GM23338 (cell line): ENCODE measurements at places on chromosomes 4 and X. TPM values are rescaled to one million over a fixed set of nuclear protein-coding genes. Genes with fewer than 3 reads are reported as not detected.
A peak's percentile ranks its signal among the peaks of the same experiment; 100 is the strongest.

- DNase-seq = no peak
Measured at GRCh38 chrX:38774249-38774648, 27.0 kb upstream of the MID1IP1 start.

- DNase-seq = no peak
Measured at GRCh38 chrX:121160987-121161386, 113.6 kb downstream of the GLUD2 start.

DNA sequence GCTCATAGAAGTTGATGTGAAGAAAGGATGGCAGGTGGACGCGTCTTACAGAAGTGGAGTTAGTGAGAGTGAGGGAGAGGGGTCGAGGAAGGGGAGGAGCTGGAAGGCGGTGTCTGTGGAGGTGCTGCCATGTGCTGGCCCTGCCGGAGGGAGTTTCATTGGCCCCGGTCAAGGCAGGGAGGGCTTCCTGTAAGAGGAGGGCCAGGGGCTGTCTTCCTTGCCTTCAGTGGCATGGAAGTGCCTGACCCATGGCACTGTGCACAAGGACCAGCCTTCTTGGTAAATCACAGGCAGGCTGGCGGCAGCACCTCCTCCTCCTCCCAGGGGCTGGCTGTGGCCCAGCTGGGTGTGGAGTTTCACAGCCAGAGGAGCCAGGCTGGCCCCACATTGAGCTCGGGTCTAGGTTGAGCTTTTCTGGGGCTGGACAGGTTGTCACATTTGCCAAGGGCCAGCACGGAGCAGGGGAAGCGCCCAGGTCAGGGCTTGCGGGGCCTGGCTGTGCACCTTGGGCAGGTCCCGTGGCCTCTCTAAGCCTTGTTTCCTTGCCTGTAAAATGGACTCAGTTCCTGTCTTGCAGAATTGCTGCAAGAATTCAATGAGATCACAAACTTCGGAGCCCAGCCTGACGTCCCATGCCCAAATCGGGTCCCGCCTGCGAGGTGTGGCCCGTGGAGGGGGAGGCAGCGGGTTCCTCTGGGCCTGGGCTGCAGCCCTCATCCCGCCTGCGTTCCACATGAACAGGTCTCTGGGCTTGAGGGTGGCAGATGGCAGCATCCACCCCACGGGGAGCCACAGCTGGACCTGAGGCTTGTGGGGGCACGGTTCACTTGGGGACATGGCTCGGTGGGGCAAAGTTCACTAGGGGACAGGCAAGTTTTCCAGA is 7.0 kb downstream of the HTRA3 start:
- no peak for DNase-seq

DNA sequence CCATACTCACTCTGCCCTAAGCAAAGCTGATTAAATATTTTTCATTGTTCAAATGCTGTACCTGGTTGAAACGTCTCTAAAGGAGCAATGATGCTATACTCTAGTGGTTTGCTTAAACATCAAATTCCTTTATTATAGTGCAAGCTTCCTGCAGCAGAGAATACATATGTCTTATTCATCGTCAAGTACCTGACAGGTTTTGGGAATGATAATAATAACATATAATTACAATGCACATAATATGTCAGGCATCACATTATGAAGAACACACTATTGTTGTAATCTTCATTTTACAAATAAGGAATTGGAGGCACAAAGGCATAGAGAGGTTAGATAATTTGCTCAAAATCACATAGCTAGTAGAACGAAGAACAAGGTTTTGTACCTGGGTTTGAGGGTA is 151.6 kb downstream of the GRIA2 start:
- DNase-seq = no peak

GRCh38 chr4:76016393-76016792 is 6.9 kb downstream of the CXCL10 start:
- DNase-seq = peak; percentile 8

- no peak for DNase-seq
Measured at GRCh38 chr4:145055533-145056257, 42.3 kb downstream of the ANAPC10 start.

DNA sequence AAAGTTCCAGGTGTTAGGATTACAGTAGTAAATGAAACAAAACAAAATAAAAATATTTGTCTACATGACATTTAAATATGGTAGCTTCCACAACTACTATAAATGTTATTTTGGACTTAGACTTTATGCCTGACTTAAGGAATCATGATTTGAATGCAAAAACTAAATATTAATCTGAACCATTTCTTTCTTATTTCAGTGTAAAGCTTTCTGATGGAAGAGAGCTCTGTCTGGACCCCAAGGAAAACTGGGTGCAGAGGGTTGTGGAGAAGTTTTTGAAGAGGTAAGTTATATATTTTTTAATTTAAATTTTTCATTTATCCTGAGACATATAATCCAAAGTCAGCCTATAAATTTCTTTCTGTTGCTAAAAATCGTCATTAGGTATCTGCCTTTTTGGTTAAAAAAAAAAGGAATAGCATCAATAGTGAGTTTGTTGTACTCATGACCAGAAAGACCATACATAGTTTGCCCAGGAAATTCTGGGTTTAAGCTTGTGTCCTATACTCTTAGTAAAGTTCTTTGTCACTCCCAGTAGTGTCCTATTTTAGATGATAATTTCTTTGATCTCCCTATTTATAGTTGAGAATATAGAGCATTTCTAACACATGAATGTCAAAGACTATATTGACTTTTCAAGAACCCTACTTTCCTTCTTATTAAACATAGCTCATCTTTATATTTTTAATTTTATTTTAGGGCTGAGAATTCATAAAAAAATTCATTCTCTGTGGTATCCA is 1.6 kb downstream of the CXCL8 start:
- DNase-seq = no peak

GRCh38 chr4:86368433-86368832 is 8.6 kb upstream of the MAPK10 start:
- no peak for DNase-seq

- DNase-seq = no peak
Measured at GRCh38 chrX:72492499-72492898, 80.1 kb downstream of the HDAC8 start.

DNA sequence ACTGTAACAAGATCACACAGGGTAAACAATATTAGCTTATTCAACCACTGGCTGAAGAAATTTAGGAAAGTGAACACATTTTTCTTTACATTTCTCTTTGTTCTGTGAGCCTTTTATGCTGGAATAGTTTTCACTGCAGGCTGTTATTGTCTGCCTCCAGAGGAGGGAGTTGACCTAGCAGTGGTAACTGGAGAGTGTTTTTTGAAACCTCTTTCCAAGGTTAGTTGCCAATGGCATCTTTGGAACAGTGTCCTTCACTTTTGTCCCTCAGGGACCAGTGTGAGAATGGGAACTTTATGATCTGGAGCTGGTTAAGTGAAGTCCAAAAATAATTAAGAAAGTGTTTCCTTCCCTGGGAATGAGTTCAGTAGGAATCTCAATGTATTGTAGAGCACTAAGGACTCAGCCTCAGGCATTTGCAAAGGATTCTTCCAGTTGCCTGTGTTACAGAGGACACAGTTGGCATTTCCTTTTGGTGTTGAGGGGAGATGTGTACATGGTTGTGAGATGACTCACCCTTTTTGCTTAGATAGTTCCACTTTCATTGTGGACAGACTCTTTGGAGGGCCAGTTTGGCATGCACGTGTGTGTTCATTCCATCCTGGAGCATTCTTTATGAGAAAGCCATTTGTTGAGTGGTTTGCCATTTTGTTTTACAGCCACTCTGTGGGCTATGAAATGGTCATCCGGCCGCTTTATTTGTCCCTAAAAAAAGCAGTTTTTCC is 61.3 kb downstream of the AR start:
- peak; percentile 15 for DNase-seq

GAGE2A gene
- not detected in 2 replicates for total RNA-seq

ZNF157 gene
- 1.2 and 1.5 TPM in 2 replicates for total RNA-seq

LGI2 gene
- total RNA-seq = 6.2 and 8.0 TPM in 2 replicates

NAA15 gene
- 95.0 and 101 TPM in 2 replicates for total RNA-seq
